ENCODE measurements at places on chromosomes 4 and X.

- DNase-seq = no peak
Measured at GRCh38 chr4:749698-750666, 44.4 kb downstream of the PCGF3 start.

- no peak for DNase-seq
Measured at GRCh38 chrX:15988661-15989603, 134.3 kb upstream of the AP1S2 start.

DNA sequence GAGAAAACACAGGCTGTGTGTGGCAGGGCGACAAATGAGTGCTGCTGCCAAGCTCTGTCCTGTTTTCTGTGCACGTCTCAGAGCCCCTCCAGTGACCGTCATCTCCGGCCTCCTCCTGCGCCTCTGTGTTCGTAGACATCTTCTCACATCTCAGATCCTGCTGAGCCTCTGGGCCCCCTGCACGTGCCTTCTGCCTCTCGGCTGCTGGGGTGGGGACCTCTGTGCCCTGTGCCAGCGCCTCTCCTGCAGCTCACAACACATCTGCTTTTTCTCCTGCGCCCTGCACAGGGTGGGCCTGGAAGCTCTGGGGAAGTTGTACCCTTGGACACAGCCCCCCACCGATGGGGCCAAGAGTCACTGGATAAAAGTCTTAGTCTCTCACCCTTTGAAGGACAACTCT lies 2.4 kb upstream of the CTAG2 start:
- DNase-seq = no peak

DNA sequence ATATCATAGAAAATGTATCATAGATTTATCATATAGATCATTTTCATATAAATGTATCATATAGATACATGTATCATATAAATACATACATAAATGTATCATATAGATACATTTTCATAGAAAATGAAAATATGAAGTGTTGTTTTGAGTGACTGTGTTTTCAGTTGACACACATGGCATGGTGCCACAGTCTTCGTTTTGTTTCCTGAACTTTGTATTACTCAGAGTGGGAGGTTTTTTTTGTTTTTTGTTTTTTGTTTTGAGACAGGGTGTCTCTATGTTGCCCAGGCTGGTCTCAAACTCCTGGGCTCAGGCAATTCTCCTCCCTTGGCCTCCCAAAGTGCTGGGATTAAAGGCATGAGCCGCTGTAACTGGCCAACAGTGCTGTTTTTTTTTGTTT lies 3.9 kb downstream of the RBM10 start:
- DNase-seq = peak; percentile 44

- DNase-seq = no peak
Measured at GRCh38 chrX:121958886-121959285, 911.5 kb downstream of the GLUD2 start.

GRCh38 chr4:170591076-170591475 lies 501.3 kb upstream of the AADAT start:
- DNase-seq = no peak

Measured in activated CD4-positive, alpha-beta T cell treated with anti-CD3 and anti-CD28 coated beads for 48 hours (primary cell).